ENCODE measurements at places on chromosomes 4 and X.

- DNase-seq: no peak
Observed at GRCh38 chrX:154401045-154401799, 3.0 kb downstream of the RPL10 start.

DNA sequence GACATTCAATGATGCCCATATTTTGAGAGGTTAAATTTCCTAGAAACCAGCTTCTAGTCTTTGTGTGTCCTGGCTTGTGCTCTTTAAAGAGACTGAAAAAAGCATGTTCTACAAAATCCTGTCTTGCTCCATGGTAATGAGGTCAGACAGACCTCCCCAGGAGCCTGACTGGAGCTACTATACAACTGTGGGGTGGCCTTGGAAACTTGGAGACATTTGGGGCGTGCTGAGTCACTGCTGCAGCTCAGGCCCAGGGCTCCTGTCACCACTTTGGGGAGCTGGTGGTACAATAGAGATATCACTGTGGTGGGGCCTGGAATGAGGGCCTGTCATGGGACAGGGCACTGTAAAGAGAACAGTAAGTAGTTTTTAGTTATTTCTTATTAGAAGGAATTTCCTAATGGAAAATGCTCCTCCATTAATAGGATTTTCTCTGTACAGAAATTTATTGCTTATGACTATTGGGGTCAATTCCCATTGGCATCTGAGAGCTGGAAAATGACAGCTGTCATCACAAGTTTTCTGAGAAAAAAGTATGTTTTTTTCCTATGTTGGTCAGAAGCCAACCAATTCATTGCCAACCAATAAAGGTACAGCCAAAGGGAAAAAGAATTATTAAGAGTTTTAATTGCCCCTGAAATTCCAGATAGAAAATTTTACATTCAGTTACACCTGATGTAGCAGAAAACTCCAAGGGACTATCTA lies 207.4 kb upstream of the JADE1 start:
- peak; percentile 17 for DNase-seq

- DNase-seq: no peak
Observed at GRCh38 chr4:26964994-26965393, 104.4 kb downstream of the STIM2 start.

DNA sequence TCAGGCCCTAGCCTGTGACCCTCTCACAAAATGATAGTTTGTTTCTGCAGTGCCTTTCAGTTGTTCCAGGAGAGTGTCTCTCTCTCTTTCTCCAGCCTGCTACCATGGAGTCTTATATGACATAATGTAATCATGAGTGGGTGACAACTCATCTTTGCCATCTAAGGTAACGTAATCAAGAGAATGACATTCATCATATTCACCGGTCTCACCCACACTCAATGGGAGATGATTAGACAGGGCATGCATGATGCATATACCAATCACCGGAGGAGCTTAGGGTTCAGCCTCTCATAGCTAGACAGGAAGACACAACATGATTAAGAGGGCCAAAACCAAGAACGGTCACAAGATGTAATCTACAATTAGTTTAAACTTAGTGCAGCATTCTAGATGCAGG lies 97.1 kb upstream of the FAM9B start:
- DNase-seq: no peak

DNA sequence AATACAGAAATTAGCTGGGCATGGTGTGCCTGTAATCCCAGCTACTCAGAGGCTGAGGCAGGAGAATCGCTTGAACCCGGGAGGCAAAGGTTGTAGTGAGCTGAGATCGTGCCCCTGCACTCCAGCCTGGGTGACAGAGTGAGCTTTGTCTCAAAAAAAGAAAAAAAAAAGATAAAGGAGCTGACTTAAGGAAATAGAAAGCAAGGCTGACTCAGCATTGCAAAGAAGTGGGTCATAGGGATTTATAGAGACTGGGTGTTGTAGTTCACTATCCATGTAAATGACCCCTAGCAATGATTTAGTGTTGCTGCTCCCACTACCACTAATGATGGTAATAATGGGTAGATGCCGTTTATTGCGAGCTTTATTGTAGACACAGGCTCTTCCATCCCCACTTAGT lies 47.6 kb downstream of the ADD1 start:
- DNase-seq: no peak

DNA sequence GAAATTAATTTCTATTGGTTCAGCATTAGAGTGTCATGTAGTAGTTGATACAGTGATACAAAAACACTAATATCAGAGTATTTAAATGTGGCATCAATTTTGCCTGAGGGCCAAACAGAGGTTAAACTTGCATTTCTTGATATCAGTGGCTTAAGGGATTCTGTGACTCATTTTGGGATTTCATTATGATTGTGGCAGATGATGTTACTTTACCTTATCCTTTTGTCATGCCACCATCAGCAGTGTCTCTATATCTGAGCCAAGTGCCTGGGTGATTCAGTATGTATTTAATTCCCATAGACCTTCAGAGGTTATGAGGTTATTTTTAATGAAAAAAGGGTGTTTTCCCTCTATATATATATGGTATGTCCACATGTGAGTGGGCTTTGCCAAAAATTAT lies 582.9 kb downstream of the ADGRL3 start:
- no peak for DNase-seq

GRCh38 chr4:136198358-136198757 lies 1333.9 kb downstream of the PCDH18 start:
- DNase-seq: no peak

- peak; percentile 90 for DNase-seq
Observed at GRCh38 chr4:145130788-145131399, 32.8 kb downstream of the ABCE1 start.

DNA sequence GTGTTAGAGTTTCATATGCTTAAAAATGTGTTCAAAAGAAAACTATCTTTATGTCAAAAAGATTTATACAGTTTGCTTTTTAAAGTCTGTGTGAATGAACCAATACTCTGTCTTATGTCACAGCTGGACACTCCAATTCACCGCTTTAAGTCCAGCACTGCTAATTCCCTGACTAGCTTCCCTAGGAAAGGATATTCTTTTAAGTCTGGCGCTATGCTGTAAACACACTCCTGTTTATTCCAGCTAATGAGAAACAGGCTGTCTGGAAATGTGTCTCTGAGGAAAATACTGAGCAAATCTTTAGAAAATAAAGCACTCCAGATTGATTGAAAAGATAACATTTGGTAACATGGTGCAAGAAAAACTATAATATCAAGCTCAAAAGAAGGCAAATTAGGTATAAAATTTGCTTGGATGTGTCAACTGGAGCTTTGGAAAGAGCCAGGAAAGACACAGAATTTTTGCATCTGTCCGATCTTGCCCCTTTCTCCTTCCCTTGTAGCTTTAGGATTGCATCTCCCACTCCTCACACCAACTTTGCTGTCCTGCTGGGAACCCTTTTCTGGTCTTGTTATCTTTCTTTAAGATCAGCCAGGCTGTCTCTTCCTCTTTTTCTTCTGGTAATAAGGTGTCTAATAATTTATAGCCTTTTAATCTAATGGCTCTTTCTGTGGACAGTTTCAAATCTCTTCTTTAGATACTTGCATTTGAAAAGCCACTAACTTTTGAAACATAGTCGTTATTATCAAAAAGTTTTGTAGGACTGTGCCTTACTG lies 40.9 kb upstream of the VEGFC start:
- DNase-seq: no peak

- DNase-seq: no peak
Observed at GRCh38 chrX:8688776-8689175, 43.2 kb downstream of the ANOS1 start.

GRCh38 chrX:120419463-120419862 lies 49.6 kb downstream of the LAMP2 start:
- no peak for DNase-seq

- no peak for DNase-seq
Observed at GRCh38 chr4:40323866-40324265, 11.3 kb upstream of the CHRNA9 start.

DNA sequence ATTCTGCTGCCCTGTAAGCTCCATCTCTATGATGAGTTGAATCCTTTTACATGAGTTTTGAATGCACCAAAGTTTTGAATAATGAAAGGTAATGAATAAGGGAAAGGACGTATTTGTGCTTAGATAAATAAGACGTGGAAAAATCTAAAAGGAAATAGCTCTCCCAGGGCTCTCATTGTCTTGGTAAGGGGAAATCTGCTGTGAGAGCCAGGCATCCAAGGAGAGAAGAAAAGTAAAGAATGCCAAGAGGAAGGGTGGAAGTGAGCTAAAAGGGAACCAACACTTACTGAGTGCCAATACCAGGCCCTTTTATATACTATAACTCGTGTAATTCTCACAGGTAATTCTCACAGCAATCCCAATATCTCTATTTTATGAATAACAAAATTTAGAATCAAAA lies 62.6 kb upstream of the KLHL13 start:
- DNase-seq: no peak

GRCh38 chr4:148071009-148071408 lies 339.1 kb downstream of the ARHGAP10 start:
- DNase-seq: no peak

- DNase-seq: no peak
Observed at GRCh38 chrX:9690046-9690445, 75.6 kb downstream of the GPR143 start.

DNA sequence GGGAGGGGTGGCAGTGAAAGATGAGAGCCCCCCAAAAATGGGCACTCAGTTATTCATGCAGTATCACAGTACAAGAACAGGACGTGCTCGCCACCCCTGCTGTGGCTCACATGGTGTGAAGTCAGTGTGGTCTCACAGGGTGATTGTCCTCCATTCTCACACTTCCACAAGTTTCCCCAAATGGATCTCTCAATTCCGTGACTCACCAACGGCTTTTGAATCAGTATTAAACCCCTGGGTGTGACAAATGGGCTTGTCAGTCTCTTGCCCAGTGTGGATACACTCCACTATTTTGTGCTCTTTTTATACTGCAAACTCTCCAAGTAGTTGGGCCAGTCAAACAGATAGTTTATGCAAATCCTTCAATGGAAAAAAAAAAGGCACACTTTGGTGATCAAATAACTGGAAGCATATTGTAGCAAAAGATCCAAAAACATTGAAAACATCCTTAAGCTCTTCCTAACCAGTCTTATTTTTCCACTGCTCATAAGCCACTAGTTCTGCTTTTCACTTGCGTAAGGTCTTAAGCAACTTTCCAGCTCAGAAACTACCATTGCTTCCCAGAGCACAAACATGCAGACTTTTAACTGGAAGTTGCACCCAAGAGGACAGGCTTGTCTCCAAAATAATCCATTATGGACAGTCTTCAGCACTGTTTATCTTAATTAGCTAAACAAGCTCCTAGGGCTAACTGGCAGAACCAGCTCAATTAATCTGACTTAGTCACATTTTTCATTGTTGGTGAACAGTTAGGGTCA lies 365.7 kb downstream of the PPP3CA start:
- no peak for DNase-seq

GRCh38 chrX:12327836-12328235 lies 189.6 kb downstream of the FRMPD4 start:
- no peak for DNase-seq

DNA sequence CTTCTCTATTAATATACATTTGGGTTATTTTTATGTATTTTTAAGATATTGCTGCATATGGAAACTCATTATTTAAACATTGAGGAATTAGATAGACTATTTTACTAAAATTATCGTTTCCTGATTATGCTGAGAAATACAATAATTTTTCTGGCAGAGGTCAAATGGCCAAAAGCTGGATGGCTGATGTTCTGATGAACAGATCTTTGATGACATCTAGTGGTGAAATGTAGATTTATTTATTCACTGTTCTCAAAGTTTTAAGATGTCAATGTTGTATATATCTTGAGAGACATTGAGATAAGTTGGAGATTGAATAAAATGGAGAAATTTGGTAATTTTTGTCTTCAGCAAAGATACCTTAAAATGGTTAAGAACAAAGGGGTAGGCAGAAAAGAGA lies 96.2 kb downstream of the UGT8 start:
- DNase-seq: no peak

- no peak for DNase-seq
Observed at GRCh38 chr4:74446896-74447295, 2.0 kb downstream of the AREG start.

DNA sequence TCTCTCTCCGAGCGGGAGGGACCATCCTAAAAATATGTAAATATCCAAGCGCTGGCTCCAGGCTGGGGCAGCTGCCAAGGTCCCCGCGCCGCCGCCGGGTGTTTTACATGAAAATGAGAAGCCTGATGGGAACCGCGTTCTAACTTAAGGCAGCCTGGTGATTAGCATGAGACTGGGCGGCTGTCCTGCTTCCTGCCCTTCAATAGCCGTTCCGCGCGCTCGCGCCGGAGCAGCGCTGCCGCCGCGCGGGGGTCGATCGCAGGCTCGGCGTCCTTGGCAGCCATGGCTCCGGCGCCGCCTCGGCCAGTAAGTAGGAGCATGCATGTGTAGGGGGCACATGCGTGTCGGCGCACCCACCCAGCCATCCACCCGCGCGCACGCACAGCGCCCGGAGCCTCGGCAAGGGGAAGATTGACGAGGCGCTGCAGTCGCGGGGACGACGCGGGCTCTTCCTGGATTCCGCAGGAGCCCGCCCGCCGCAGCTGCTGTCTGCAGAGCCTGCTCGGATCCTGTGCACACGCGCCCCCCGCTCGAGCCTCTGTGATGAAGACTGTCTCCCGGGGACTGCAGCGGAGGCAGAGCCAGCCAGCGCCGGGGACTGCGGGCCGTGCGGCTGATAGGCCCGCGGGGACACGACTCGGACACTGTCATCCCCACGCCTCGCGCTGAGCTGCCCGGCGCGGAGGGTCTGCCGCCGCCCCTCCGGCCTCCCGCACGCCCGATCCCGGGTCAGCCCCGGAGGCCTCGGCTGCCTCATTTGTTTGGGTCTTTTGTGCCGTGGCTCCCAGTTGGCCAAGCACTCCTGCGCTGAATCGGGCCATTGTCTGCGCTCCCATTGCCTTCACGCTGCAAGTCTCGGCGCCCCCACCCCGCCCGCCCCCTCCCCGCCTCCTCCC lies 734 bp downstream of the STOX2 start:
- no peak for DNase-seq

GRCh38 chr4:22471999-22472461 lies 43.8 kb downstream of the ADGRA3 start:
- no peak for DNase-seq

DNA sequence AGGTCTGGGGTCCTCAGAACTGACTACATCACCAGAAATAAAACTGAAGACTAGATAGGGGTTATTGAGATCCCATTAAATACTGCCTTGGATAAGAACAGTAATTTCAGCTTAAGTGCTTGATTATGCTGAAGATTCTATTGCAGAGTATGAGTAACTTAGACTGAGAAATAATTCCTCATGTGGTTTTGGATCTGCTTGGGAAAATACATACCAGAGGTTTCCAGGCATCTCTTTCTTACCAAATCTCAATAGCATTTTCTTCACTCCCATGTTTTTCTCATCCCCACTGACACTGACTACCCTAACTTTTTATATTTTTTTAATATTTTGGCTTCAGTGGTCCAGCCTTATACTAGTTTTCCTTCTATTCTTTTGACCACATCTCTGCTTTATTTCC lies 92.0 kb upstream of the TEX13D start:
- no peak for DNase-seq

GRCh38 chrX:105328773-105329172 lies 108.3 kb upstream of the TEX13A start:
- DNase-seq: no peak

DNA sequence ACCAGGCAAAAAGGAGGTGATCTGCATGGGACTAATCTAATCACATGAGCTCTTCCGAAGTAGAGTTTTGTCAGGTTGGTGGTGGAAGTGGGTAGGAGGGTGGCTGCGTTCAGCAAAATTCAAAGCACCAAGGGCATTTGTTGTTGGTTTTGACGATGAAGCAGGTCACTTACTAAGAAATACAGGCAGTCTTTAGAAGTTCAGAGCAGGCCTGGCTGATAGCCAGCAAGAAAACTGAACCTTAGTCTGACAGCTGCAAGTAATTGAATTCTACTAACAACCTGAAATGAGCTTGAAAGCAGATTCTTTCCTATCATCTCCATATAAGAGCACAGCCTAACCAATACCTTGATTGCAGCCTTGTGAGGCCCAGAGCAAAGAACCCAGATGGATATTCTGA lies 505.8 kb downstream of the KLHL13 start:
- no peak for DNase-seq

Measured in fibroblast of skin of left biceps (primary cell).